Kidney (tissue), 22 donors: ENCODE measurements at places on chromosomes 1 and 21. TPM values are rescaled to one million over a fixed set of nuclear protein-coding genes. Genes with fewer than 3 reads are reported as not detected.
A peak's percentile ranks its signal among the peaks of the same experiment; 100 is the strongest.

HSD11B1 gene
- total RNA-seq: 1.8 TPM

CELA3B gene
- total RNA-seq: not detected

FCRL2 gene
- 2.5 TPM for total RNA-seq

AK4 gene
- total RNA-seq: 47.6 TPM

PLEKHG5 gene
- 14.0 TPM for total RNA-seq

HES4 gene
- total RNA-seq: 32.0 TPM

MEGF6 gene
- 10.9 TPM for total RNA-seq

TNFAIP8L2 gene
- 6.3 TPM for total RNA-seq

PLA2G4A gene
- 8.4 TPM for total RNA-seq

RNU5D-1 gene
- not detected for total RNA-seq

CACNA1E gene
- 0.19 TPM for total RNA-seq

FCAMR gene
- 1.8 TPM for total RNA-seq

PPM1J gene
- total RNA-seq: 2.0 TPM

RPL11 gene
- total RNA-seq: 829 TPM

GRCh38 chr1:112317140-112317539 lies 78.9 kb upstream of the CTTNBP2NL start:
- peak; percentile 39 for DNase-seq

- DNase-seq: no peak
These were observed 28.8 kb downstream of the MAN1A2 start for GRCh38 chr1:117396074-117396473.

- no peak for DNase-seq
These were observed 224.6 kb upstream of the C1orf174 start for GRCh38 chr1:4124631-4125145.

GRCh38 chr1:228376651-228377631 lies 29.7 kb downstream of the TRIM11 start:
- DNase-seq: no peak

DNA sequence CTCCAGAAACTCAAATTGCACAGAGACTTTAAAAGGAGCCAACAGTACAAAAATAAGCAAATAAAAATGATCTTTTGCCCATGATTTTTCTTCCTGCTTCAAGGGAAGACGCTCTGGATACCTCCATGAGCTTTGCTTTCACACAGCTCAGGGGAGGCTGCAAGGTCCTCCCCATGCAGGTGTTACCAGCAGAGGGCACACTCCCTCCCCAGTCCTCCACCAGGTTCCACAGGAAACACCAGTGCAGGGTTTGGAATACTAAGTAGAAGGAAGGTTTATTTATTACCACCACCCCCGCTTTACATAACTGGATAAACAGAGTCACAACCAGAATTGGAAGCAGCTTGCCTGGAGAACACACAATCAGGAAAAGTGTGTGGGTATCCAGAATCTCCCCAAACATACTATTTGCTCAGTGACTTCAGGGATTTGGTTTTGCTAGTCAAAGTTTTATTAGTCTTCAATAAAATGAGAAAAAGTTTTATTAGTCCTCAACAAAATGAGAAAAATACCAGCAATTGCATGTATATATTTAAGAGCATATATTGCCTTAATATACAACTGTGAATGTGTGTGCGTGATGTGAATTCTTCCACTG lies 37.3 kb downstream of the HSD3B1 start:
- no peak for DNase-seq

DNA sequence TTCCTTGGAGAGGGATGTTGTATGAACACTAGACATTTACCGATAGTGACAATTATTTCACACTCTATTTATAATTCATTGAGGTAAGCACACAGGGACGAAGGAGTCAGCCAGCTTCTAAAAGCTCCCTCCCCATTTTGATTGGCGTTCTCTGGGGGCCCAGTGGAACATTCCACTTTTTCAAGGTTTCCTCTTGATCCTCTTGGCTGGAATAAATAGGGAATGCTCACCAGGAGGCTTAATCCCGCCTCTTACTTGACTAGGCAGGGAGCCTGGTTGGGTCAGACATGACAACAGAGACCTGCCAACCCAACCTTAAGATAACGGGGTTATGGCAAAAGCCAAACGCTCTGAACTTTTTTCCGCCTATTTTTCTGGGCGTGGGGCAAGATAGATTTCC lies 974 bp downstream of the ACTN2 start:
- DNase-seq: no peak

- DNase-seq: no peak
These were observed 11.5 kb upstream of the DHRS3 start for GRCh38 chr1:12629511-12629956.

DNA sequence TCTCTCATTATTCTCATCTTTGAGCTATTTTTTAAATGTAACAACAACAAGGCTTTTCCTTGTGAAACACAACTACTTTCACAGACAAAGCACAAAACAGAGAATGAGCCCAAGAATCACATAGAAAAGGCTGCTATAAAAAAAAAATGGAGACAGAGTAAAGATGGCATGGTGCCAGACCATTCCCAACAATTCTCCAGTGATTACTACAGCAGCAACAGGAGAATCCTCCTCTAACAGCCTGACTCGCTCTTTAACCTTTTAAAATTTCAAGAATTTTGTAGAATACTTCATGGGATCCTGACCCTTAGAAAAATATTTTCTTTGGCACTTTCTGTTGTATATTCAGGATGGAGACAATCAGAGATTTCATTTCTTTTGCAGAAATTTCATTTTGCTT lies 3.8 kb upstream of the BCAS2 start:
- DNase-seq: no peak

DNA sequence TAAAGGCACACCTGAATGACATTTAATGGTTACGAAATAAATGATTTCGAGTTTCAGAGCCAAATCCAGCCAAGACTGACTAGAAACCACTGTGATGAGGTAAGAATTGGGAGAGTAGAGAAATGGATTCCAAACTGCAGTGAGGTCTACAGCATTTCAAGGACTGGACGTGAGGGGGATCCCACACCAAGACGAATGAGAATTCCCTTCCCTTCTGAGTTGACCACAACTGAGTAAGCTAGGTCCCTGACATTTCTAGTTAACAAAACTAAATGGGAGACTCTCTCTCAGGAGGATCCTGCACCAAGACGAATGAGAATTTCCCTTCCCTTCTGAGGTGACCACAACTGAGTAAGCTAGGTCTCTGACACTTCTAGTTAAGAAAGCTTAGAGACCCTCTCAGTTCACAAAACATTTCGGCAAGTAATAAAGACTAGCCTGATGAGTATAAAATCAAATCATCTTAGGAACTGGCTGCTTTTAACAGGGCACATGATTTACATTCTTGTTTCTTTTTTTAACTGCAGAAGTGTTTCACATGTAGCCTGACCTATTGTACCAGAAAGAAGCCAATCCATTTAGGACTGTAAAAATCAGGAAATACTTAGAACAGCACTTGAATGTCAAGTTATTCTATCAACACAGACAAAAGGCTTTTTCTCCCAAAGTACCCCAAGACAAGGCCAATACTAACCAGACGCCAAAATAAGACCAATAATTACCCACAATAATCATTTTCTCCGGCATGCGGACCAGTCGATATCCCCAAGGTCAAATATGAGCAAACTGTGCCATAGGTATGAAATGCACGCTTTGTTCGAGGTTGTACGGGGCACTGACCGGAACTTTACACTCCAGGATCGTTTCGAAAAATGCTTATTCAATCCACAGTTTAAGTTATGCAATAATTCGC lies 1.4 kb upstream of the SPATA1 start:
- no peak for DNase-seq

GRCh38 chr1:14733048-14733778 lies 134.7 kb downstream of the KAZN start:
- peak; percentile 59 for DNase-seq

GRCh38 chr1:67811781-67812180 lies 21.5 kb downstream of the GNG12 start:
- no peak for DNase-seq

GRCh38 chr1:190169311-190170067 lies 308.2 kb downstream of the BRINP3 start:
- no peak for DNase-seq

GRCh38 chr1:31811605-31812004 lies 4.2 kb downstream of the SPOCD1 start:
- peak; percentile 45 for DNase-seq

GRCh38 chr1:42848823-42849537 lies 2.6 kb downstream of the ZNF691 start:
- DNase-seq: no peak

DNA sequence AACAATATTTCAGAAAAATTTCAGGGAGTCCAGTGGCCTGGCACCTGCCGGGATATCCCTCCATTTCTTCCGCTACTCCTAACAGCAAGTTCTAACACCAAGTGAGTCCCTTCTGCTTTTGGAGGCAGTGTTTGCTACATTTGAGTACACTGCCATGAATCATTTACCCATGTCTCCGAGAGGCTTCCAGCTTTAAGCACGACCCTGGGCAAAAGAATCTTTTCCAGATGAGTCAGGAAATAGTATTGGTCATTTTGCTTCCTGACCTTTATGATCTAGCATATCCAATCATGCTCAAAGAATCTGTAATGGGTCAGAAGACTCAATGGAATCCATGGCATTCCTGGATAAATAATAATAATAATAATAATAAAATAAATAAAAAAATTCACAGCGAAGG lies 60.7 kb upstream of the FMN2 start:
- DNase-seq: no peak

DNA sequence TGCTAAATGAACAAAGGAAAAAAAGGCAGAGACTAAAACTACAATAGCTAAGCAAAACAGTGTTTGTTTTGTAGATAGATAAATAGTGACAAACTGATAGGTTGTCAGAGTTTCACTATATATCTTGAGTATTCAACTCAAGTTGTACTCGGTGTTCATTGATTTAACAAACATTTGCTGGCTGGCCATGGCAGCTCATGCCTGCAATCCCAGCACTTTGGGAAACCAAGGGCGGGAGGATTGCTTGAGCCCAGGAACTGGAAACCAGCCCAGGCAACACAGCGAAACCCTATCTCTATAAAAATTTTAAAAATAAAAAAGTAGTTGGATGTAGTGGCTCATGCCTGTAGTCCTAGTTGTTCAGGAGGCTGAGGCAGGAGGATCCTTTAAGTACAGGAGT lies 17.3 kb downstream of the C1orf185 start:
- DNase-seq: no peak

DNA sequence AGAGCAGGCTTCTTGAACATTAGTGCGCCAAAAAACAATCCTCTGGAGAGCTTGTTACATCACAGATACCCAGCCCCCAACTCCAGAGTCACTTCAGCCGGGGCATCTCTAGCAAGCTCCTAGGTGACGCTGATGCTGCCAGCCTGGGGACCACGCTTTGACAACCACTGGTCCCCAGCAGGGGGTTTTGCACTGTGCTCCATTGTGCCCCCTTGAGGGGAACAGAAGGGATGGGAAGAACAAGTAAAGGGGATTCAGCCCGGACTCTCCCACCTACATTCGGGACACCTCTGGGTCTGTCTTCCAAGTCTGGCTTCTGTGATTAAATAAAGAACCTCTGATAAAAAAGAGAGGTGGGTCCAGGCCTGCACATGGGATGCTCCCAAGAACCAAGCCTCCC lies 60.4 kb downstream of the ATP5PO start:
- no peak for DNase-seq

GRCh38 chr1:234837713-234838112 lies 227.7 kb upstream of the IRF2BP2 start:
- no peak for DNase-seq
